Activated naive CD8-positive, alpha-beta T cell treated with anti-CD3 and anti-CD28 coated beads, Interleukin-2, amount 10 ng/mL, durations not matched to agents 7 days and 5 days (primary cell): ENCODE measurements at places on chromosomes 3 and 15.
A peak's percentile ranks its signal among the peaks of the same experiment; 100 is the strongest.

DNA sequence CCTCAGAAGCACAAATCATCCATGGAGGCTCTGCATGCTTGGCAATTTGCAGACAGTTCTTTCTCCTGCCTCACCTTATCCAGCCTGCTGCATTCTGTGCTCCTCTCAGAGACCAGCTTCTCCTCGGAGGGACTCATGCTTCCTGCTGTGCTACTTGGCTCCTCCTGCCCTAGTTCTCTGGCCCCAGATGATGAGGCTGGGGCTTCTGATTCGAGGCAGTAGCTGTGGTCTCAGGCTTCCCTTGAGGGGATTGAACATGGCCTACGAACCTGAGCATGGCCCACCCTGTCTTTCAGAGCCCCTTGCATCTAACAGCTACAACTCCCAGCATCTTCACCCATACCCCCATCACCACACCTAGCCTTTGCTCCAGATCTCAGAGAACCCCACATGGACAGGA is 6.7 kb downstream of the VIPR1 start:
- DNase-seq = no peak

DNA sequence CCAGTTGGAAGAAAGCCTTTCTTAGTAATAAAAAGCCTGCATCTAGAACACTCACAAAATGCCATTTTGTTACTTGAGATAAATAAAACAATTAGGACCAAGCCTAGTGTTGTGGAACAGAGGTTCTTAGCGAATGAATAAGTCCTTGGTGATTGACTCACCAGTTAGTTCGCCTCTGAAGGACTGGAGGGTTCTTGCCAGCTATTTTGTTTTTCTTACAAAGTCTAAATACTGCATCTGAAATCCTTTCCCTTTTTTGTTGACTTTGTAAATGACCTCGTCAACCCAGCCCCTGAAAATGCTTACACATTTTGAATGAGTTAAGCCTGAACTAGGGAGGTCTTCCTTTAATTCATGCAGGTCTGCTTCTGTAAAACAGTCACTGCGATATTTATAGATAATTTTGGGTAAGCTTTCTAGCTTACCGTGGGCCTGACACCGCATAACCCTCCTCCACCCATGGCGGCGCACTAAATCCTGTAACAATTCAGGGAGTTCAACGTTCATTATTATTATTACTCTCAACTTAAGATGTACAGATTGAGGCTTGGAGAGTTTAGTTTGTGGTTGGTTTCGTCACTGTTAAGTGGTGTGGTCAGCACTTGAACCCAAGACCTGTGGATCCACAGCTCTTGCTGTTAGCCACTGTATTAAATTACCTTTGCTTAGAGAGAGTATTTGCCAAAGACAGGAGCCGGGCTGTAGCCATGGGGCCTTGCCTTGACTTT is 45.0 kb upstream of the SACM1L start:
- DNase-seq = no peak

- no peak for DNase-seq
These were observed 483 bp downstream of the EHD4 start for GRCh38 chr15:41971895-41972252.

GRCh38 chr3:152058856-152059255 is 185.4 kb downstream of the SUCNR1 start:
- no peak for DNase-seq

- DNase-seq = no peak
These were observed 82.7 kb upstream of the NR2F2 start for GRCh38 chr15:96247621-96248305.

DNA sequence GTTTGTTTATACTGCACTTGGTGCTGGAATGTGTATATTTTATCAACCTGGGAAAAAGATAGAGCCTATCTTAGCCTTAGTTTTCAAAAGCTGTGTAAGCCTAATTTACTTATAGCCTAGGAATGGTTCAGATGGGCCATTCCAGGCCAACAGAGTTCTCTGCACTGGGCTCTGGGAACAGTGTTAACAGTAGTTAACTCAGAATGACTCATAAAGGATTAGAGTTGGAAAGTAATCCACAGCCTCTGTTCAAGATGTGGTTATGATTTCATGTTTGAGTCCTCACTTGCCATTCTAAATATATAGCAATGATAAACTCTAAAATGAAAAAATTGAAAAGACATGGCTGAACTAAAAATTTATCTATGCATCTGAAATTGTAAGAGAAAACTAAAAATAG is 22.6 kb upstream of the PEX5L start:
- DNase-seq = no peak

GRCh38 chr3:148092624-148093347 is 604.9 kb upstream of the AGTR1 start:
- no peak for DNase-seq

DNA sequence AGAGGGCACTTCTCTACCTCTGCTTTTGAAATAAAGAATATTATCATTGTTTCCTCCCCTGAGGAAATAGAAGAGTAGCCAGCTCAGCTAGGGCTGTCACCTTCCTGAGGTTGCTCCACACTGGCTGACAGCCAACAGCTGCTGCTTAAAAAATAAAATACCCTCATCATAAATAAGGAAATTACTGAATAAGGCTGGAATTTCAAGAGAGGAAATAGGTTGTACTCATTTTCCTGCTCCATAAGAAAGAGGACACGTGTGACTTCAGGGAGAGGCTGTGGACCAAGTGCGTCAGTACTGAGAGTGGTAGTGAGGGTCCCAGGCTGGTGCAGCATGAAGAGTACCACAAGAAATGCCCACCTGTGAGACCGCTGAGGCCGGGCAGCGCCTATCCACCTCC is 8.1 kb upstream of the C2CD4B start:
- no peak for DNase-seq

GRCh38 chr3:114060906-114061655 is 4.5 kb downstream of the QTRT2 start:
- DNase-seq = no peak

- DNase-seq = no peak
These were observed 138.7 kb downstream of the PEX5L start for GRCh38 chr3:179898024-179898423.

DNA sequence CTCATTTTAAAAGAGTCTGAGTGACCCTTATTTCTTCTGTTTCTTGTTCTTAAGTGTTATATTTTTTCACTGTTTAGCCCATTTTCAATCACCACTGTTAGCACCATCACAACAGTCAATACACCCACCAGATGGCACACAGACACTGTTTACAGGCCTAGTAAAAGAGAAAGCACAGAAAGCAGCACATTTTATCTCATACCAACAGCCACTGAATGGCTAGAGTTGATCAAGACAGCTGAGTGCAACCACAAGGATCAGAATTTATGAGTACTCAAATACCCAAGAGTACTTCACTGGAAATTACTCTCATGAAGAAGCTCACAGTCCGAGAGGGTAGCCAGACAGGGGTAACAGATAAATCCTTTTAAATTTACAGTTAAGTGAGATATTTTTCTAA is 127.0 kb downstream of the TFDP2 start:
- no peak for DNase-seq

DNA sequence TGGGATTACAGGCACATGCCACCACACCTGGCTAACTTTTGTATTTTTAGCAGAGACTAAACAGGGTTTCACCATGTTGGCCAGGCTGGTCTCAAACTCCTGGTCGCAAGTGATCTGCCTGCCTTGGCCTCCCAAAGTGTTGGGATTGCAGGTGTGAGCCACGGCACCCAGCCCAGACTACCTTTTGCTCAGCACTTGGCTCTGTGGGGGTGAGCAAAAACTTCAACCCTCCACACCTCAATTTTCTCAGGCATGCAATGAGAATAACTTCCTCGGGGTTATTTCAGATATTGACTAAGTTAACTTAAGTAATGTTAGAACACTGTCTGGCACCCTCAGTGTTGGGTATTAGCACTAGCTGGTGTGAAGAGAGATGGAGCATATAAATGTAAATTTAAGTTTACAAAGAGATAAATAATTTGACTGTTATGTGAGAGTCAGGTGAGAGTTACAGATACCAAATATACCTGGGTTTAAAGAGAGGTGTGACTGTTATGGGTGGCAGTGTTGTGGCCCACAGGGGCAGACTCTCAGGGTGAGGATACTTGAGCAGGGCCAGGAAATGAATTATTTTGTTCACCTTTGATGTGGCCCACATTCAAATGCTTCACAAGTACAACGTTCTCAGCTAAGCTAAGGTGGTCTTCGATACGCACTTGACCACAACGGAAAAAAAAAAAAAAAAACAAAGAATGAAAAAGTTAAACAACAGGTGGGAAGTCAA is 29.0 kb downstream of the CPOX start:
- DNase-seq = peak; percentile 51

DNA sequence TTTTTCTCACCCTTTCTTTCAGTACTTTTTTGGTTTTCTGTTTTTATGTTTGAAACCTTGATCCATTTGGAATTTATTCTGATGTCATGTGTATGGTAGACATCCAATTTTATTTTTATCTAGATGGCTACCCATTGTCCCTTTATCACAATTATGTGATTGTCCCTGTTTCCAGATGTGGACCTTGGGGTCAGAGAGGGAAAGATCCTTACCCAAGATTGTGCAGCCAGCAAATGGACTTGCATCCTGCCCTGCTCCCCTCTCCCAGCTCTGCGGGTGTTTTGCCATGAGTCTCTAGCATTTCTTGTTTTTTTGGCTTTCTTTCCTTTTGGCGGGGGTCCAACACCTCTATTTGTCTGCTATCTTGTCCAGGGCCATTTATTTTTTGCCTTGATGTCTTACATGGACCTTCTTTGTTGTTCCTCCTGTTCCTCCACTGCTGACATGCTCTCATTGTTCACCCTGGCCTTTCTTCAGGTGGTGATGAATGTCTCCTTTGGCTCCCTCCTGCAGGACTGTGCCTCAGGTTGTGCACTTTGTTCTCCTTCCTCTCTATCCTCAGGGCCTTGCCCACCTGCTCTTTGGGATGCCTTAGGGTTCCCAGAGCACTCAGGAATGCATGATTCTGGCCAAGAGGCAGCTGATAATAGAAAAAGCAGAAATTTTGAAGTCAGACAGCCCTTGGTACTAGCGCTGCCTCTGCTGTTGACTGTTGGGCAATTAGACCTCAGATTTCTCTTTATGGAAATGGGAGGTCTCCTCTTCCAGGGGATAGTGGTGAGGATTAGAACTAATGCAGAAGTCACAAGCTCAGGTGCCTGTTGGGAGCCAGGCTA is 84.3 kb downstream of the EEFSEC start:
- DNase-seq = no peak

GRCh38 chr3:159971311-159971710 is 17.3 kb upstream of the IL12A start:
- no peak for DNase-seq

- no peak for DNase-seq
These were observed 40.9 kb downstream of the CHST2 start for GRCh38 chr3:143160437-143160836.

GRCh38 chr3:55555873-55556618 is 68.9 kb upstream of the WNT5A start:
- no peak for DNase-seq

DNA sequence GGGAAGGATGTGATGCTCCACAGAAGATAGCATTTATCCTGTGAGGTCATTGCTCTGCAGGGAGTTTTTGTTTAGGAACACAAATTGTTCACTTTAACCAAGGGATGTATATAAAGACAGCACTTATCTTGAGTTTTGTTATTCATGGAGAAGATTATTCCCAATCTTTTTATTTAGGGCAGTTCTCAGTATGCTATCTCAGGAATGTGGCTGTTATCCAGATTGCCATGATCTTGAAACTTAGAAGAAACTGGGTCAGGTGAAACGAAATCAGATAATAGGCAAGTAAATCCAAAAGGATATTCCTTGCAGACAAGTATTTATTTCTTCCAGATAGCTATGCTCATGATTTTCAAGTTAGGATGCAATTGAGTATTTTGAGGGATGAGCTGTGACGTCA is 19.3 kb upstream of the TMEM42 start:
- DNase-seq = no peak
